ENCODE measurements at places on chromosomes 1 and 21.
A peak's percentile ranks its signal among the peaks of the same experiment; 100 is the strongest.

DNA sequence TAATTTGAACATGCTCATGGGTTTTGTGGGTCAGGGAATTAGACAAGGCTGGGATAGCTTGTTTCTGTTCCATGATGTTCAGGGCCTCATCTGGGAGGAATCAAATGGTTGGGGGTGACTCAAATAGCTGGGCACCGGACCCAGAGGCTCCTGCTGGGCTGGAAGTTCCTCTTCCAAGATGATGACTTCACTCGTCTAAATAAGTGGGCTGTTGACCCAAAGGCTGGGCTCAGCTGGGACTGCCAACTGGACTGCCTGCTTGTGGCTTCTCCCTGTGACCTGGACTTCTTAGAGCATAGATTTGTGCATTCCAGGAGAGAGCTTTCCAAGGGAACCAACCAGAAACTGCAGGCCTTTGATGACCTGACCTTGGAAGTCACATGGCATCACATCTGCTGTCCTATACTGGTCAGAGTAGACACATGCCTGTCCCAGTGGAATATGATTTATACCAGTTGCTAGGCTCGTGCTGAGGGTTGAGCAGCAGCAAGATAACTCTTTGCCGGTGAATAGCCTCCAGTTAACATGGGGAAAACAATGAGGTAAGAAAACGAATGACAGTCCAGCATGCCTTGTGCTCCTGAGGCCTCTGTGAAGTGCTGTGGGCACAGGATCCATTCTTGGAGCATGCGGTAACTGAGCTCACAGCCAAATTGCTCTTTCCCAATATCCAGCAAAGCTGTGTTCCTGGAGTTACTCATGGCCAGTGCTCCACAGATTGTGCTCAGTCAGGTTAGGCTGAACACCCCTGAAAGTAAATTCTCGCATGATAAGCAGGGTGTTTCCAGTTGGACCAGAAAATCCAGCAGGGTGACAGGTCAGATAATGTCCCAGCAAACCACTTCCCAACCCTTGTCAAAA, 272.9 kb upstream of the TMEM51 start:
- no peak for DNase-seq

GRCh38 chr1:235102993-235103411, 25.6 kb downstream of the TOMM20 start:
- DNase-seq = peak; percentile 10

- DNase-seq = no peak
These were observed 100.6 kb downstream of the ROR1 start for GRCh38 chr1:63874278-63874880.

GRCh38 chr21:25887646-25888306, 153.0 kb downstream of the GABPA start:
- DNase-seq = no peak

- no peak for DNase-seq
These were observed 16.9 kb upstream of the MAP10 start for GRCh38 chr1:232788235-232788872.

DNA sequence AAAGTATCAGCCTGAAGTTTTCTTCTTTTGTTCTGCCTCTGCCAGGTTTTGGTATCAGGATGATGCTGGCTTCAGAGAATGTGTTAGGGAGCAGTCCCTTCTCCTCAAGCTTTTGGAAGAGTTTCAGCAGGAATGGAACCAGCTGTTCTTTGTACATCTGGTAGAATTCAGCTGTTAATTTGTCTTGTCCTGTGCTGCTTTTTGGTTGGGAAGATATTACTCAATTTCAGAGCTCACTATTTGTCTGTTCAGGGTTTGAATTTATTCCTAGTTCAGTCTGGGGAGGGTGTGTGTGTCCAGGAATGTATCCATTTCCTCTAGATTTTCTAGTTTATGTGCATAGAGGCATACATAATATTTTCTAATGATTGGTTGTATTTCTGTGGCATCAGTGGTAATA, 12.8 kb downstream of the ZNF678 start:
- no peak for DNase-seq

- no peak for DNase-seq
These were observed 209.8 kb downstream of the DISC1 start for GRCh38 chr1:231836227-231836893.
